ENCODE measurements at places on chromosomes 5 and 9.

GRCh38 chr5:157345067-157345466, 79.1 kb downstream of the CYFIP2 start:
- no peak for DNase-seq

- peak; percentile 64 for DNase-seq
These were observed 4.0 kb downstream of the CXXC5 start for GRCh38 chr5:139651853-139652787.

- no peak for DNase-seq
These were observed 47.2 kb upstream of the TTC23L start for GRCh38 chr5:34791761-34792244.

DNA sequence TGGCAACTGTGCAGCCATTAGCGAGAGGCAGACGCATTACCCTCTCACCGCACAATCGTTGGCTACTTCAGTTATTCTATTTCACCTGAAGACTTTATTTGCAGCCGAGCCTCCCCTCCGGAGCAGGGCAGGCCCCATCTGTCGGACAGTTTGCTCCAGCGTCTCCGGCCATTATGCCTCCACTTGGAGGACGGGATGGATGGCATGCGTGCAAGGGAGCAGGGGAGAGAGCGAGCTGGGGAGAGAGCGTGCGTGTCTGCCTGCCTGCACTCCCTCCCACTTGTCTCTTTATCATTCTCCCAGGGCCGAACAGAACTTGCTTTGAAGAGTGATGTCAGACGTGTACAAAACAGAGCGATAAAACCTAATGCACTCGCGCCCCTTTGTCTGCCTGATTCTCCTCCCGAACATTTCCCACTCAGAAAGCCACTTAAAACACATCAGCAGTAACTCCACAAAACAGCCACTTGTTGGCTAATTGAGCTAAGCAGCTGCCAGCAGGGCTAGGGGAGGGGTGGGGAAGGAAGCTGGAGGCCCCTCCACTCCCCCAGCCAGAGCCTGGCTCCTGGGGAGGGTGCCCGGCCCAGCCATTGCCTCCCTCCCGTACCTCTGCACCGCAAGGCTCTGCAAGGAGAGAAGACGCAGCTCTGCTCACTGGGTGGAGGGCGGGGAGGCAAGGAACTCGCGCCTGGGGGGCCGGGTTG, 43.4 kb upstream of the FUBP3 start:
- no peak for DNase-seq

DNA sequence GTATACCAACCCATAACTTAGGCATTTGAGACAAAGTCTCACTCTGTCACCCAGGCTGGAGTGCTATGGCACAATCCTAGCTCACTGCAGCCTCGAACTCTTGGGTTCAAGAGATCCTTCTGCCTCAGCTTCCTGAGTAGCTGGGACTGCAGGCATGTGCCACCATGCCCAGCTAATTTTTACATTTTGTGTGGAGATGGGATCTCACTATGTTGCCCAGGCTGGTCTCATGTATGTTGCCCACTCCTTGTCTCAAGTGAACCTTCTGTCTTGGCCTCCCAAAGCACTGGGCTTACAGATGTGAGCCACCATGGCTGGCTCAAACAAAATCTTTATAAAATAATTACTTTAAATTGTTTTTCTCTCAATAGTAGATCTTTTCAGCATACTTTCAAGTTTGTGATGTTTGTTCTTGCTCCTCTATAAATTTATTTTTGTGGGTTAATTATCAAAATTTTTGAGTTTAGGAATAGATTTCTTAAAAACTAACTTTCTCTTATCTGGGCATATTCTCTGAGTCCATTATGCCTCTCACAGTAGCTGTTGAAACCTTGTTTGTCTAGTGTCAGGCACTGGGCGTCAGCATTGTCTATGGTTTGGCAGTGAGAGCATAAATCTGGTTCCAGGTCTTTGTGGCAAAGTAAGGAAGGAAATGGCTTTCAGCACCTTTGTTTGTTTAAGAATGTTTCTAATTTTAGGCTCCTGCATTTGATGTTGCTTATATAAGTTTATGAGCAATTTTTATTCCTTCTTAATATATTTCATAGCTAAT, 38.7 kb downstream of the NLN start:
- no peak for DNase-seq

DNA sequence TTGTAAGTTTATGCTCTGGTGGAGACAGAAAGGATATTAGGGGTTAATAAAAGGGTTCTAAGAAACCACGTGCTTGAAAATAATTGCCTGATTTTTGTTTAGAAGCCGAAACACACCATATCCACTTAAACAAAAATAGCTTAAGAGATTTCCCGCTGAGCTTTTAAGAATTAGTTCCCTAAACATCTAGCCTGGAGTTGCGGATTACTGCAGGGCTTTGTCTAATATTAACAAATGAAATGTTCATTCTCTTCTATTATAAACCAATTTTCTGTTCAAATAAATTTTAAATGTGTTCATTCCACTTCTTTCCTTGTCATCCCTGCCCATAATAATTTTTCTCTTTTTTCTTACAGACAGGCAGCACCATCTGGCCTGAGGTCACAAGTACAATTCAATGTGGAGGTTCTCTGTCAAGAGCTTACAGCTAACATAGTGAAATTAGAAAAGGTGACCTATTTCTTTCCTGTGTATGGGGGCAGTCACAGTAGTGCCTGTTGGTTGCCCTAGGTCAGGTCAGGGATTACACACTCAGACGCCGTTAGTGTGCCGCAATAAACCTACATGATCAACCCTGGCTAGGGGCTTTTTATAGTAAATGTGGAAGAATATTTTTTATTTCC, 65.3 kb downstream of the GRAMD2B start:
- no peak for DNase-seq

GRCh38 chr5:54421976-54422375, 33.5 kb upstream of the HSPB3 start:
- DNase-seq: no peak

GRCh38 chr5:82986404-82986803, 90.8 kb downstream of the TMEM167A start:
- DNase-seq: no peak

- DNase-seq: no peak
These were observed 665.0 kb upstream of the RGMB start for GRCh38 chr5:98108497-98108896.

- no peak for DNase-seq
These were observed 29.5 kb downstream of the SLC25A46 start for GRCh38 chr5:110768138-110768860.

GRCh38 chr5:68429510-68429909, 214.0 kb downstream of the PIK3R1 start:
- no peak for DNase-seq

DNA sequence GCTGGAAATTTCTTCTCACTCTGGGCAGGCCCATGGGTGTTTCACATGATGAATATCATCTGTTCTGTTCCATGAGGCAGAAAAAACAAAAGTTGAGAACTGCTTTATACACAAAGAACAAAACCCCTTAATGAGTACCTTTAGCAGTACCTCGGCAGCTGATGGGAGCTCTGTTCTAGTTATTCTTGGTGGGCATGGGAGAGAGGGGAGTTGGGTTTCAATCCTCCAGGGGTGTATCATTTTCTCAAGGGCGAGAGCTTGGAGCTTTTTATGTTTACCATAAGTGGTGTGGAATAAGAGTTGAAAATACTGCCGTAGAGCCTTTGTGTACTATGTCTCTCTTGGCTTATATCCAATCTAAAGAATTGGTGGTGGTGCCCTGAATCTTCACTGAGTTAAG, 103.3 kb upstream of the ZNF608 start:
- no peak for DNase-seq

DNA sequence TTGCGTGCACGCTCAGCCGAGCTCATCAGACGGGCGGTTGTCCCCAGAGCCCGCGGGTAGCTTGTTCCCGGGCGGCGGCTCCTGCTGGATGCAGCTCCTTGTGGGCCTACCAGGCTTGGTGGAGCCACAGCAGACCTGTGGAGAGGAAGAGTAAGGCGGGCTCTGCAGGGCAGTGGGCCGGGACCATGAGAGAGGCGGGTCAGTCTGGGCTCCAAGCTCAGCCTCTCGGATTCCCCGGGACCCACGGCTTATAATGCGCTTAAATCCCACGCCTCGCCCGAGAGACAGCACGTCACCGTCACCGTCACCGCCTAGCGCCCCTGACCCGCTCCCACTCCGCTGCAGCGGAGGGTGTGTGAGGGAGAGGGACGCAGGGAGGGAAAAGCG, 1.9 kb upstream of the ANKRD18A start:
- peak; percentile 54 for DNase-seq

GRCh38 chr5:64318175-64318574, 152.5 kb downstream of the RNF180 start:
- no peak for DNase-seq

- no peak for DNase-seq
These were observed 342.6 kb upstream of the CCNH start for GRCh38 chr5:87755360-87755759.

DNA sequence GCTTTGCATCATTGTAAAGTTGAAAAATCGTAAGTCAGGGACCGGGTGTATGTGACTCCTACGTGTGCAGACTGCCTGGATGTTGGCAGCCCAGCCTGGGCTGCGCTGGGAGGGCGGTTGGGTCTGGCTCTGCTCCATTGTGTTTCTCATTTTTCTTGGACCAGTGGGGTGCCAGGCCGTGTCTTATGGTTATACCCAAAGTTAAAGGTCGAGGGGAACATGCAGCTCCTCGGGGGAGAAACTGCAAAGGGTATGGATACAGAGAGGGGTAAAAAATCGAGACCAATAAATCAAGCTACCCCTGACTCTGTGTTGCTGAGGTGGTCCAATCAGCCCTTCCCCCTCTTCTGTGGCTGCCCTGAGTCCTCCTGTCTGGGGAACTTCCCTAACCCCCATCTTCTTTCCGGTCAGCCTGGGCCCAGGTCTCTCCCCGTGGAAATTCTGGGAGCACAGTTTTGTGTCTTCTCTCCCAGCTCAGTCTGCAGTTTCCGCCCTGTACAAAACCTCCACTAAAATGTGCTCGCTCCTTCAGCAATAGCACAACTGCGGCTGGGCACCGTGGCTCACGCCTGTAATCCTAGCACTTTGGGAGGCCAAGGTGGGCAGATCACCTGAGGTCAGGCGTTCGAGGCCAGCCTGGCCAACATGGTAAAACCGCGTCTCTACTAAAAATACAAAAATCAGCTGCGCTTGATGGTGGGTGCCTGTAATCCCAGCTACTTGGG, 34.1 kb upstream of the UNC5A start:
- no peak for DNase-seq

- DNase-seq: no peak
These were observed 3.4 kb upstream of the GRPEL2 start for GRCh38 chr5:149341876-149342275.

DNA sequence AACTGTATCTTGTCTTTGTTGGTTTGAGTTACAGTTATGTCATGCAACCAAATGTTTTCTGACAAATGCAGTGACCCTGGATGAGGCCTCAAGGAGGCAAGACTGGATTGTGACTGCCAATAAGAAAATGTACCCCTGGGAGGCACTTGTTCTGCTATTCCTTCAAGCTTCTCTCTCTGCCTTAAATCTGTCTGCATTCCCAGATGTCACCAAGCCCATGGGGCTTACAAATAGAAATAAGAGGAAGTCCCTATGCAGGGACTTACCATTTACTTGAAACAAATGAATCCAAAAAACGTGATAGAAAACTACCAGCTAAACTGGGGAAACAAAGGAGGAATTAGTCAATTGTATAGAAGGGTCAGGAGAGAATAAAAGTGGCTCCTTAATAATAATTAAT, 8.2 kb upstream of the PARP8 start:
- DNase-seq: no peak

GRCh38 chr9:120900824-120901223, 23.8 kb upstream of the PHF19 start:
- no peak for DNase-seq

DNA sequence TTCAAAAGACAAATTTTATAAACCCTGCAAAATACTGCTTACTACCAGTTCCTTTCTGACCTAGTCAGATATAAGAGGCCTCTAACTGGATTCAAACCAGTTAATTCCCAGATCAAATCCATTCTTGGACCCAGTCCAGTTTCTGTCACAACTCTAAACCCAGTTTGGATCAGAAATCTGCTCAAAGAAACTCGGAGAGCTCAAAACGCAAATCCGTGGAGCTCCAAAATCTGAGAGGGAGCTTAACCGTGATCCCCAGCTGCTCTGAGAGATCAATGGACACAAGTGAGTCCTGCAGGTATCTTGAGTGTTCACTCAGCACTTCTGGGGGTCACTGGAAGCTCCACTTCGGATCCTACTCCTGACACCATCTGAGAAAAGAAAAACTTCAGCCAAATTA, 348.1 kb upstream of the PTGER4 start:
- no peak for DNase-seq

- no peak for DNase-seq
These were observed 86.0 kb downstream of the BRINP1 start for GRCh38 chr9:119283078-119283794.

DNA sequence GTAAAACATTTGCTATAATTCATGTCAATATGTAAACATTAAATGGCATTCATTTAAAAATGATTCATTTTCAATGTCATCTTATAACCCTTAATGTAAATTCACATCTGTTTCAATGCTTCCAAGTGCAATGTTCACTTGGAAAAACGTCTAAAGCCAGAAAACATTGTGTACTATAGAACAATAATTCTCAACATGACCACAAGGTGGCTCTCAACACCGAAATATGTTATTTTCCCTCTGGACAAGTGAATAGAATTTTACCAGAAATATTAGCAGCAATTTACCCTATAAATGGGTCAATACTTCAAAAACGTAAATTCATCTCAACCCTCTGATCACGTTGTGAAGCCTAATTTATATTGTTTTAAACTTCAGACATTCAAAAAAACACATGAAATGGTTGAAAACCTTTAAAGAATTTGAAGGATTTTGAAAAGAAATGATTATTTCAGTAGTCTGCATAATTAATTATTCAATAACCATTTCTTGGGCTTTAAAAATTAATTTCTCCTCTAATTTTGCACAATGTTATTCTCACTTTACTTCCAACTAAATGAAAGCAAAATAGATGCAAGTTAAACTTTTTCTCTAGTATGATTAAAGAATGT, 11.0 kb downstream of the CDH10 start:
- peak; percentile 44 for DNase-seq

- DNase-seq: peak; percentile 48
These were observed 22.1 kb upstream of the NDST1 start for GRCh38 chr5:150485693-150486401.

DNA sequence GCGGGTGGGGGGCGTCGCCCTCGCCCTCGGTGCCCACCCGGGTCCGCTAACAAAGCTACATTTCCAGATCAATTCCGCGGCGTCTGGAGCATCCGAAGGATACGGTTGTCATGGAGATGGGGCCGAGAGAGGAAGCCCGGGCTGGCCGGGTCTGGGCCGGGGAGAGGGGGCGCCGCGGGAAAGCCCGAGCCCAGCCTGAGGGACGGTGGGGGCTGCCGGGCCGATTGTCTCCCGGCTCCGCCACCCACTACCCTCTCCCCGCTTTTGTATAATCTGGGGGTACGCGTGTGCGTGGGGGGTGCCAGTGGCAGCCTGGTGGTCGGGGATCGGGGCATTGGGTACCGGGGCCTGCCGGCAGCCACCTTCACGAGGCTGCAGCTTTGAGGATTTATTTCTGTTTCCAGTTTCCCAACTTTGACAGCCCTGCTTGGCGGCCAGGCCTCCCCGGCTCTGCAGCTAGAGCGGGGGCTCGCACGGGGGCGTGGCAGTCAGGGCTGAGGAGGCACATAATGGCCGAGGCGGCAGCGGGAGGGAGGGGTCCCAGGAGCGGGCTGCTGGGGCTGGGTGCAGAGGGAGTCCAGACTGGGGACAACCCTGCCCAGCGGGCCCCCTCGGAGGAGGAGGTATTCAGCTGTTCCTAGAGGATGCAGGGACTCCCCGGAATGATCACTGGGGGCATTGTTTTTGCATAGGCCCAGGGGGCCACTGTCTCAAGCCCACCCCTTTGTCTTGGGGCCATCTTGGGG, 626 bp downstream of the PSD2 start:
- no peak for DNase-seq
